HS-5 (cell line): ENCODE measurements at places on chromosomes 4 and X.

DNA sequence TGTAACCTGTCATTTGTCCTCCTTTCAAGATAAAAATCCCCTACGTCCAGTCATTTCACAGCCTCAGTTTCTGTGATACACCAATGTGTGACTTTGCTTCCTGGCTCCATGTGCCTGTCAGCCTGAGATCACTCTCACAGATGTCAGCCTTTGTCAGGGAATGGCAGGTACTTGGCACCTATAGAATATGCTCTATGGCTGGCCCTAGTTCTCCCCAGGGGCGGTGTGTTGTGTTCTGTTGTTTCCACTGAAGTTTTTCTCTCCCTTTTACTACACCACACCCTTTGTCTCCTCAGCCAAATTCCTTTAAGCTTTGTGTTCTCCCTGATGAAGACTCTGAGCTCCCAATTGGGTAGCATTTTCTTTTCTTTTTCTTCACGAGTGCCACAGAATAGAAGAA lies 81.7 kb downstream of the ALPK1 start:
- no peak for DNase-seq

GRCh38 chr4:172631832-172632231 lies 536.8 kb upstream of the GALNT7 start:
- DNase-seq: no peak

DNA sequence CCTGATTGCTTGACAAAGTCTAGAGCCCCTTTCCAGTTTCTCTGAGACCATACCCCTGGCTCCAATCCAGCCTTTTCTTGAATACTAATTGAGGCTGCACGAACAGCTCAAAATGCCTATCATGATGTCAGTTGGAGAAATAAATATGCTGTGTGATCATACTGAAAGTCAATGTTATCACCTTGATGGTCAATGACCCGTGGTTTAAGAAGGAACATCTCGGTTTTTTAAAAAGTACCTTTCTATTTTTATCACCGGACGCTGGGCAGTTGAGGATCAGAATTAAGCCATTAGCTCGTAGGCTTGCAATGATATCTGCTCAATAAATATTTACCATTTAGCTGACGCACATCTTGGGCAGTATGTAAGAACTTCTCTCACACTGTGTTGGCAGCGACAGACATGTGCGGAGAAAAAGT lies 852 bp upstream of the WDR44 start:
- no peak for DNase-seq

- DNase-seq: no peak
Observed at GRCh38 chrX:119186763-119187162, 49.3 kb upstream of the PGRMC1 start.

DNA sequence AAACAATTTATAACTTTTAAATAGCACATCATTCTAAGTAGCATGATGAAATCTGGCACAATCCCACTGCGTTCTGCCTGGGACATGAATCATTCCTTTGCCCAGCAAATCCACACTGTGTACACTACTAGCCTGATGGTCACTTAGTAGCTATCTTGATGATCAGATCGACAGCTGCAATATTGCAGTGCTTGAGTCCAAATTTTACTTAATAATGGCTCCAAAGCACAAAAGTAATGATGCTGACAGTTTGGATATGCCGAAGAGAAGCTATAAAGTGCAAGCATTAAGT lies 86.6 kb upstream of the NPNT start:
- peak; percentile 2 for DNase-seq
